Activated T-helper 2 cell treated with anti-CD3 and anti-CD28 coated beads, Interferon-gamma antibody, Interleukin-2, Interleukin-4, amounts not matched to agents 10 μg/mL and 5 μg/mL and 100 μg/mL, durations not matched to agents 14 hours and 24 hours and 36 hours (primary cell): ENCODE measurements at places on chromosomes 12 and 14. TPM values are rescaled to one million over a fixed set of nuclear protein-coding genes. Genes with fewer than 3 reads are reported as not detected.

CFAP251 gene
- total RNA-seq, result 0.80 and 0.82 TPM in 2 replicates

ZDHHC22 gene
- not detected in 2 replicates for total RNA-seq

ANKRD33 gene
- not detected in 2 replicates for total RNA-seq

RFX4 gene
- total RNA-seq, result not detected in 2 replicates

FAM181A gene
- total RNA-seq, result not detected in 2 replicates

KLHL33 gene
- total RNA-seq, result 0.07 TPM in 1 of 2 replicates, not detected in the other

NDUFA9 gene
- total RNA-seq, result 124 and 125 TPM in 2 replicates

RAD51AP1 gene
- 31.0 and 34.1 TPM in 2 replicates for total RNA-seq

LRTM2 gene
- total RNA-seq, result 0.07 and 0.09 TPM in 2 replicates

HRK gene
- total RNA-seq, result not detected in 2 replicates

DBX2 gene
- not detected in 2 replicates for total RNA-seq

NANOG gene
- not detected in 2 replicates for total RNA-seq

RNASE3 gene
- total RNA-seq, result not detected in 2 replicates

TAS2R13 gene
- 0.74 and 0.84 TPM in 2 replicates for total RNA-seq

IFNG-AS1 gene
- not detected in 2 replicates for total RNA-seq

CACNA1C gene
- total RNA-seq, result 0.11 and 0.14 TPM in 2 replicates

SOAT2 gene
- not detected in 2 replicates for total RNA-seq

CCND2 gene
- total RNA-seq, result 557 and 561 TPM in 2 replicates

PFDN5 gene
- total RNA-seq, result 321 and 326 TPM in 2 replicates

CCDC197 gene
- total RNA-seq, result 0.11 TPM in 1 of 2 replicates, not detected in the other

SPTB gene
- 0.02 and 0.05 TPM in 2 replicates for total RNA-seq

ARID4A gene
- 20.5 and 26.0 TPM in 2 replicates for total RNA-seq

CD27 gene
- 23.3 and 25.9 TPM in 2 replicates for total RNA-seq
